ENCODE measurements at places on chromosomes 2 and 18. TPM values are rescaled to one million over a fixed set of nuclear protein-coding genes. Genes with fewer than 3 reads are reported as not detected.

DNA sequence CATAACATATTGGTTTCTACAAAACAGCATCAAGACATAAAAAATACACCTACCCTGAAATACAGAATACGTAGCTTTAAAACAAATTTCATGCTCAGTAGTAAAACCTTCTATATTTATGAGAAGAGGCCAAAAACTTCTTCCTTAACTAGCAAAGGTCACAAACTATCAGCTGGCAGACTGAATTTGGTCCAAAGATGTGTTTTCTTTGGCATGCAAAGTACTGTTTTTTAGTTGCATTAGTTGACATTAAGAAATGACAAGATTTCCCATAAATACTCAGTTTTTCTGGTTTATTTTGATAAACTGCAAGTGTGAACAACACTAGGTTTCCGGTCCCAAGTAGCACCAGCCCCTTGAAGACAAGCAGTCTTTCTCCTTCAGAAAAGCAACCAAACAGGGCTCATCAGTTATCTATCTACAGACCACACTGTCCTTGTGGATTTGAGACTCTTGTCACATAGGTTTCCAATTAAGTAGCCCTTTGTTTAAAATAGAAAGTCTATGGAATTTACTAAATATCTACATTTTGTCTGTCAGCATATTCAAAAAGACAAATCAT, 35.6 kb downstream of the SLC25A12 start:
- DNase-seq = no peak

DNA sequence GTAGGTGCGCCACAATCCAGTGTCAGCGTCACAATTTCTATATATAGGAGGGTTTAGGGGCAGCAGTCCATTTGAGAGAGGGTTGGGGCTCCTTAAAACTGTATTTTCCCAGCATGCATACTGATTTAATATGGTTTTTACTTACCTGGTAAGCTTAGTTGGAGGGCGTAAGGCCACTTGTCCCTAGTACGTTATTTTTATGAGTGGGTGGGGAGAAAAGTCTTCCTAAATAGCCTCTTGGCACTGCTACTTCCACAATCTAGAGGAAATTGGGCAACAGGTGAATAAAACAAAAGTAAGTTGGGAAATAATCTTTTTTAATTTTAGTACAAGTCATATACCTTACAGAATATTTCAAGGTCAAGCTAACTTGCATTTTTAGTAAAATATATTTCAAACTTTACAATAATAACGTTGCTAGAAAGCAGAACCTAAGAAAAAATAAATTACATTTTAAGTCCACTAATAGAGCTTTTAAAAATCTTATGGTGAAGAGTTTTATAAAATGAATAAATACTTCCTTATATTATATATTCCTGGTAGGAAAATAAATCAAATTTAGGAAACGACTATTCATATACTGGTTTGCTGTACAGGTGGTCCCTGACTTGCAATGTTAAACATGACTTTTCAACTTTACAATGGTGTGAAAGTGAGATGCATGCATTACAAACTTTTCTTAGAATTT, 20.9 kb downstream of the DHRS9 start:
- DNase-seq = no peak

GRCh38 chr2:217523286-217523685, 479.5 kb downstream of the TNS1 start:
- no peak for DNase-seq

ARHGAP25 gene
- 324 TPM for total RNA-seq
